ENCODE measurements at places on chromosomes 4 and X.

DNA sequence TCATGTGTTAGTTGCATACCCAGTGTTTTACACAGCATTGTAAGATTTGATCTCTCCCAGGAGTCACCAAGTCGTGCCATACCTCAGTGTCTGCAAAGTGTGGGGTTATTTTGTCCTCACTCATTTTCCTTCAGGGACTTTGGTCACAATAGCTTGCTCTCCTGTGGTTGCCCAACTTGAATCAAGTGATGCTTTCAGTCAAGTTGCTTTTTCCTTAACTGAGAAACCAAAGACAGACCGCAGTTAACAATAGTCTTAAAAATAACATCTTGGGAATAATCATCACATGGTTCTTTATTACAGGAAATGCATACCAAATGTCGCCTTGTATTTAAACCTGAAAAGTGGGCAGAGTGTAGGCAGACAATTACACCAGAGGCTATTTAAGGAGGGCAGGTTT, 44.5 kb upstream of the NDP start:
- DNase-seq, result no peak
- H3K27ac ChIP-seq, result no peak overlapping the region
- no peaks in the 10 kb centered on the region for H3K36me3 ChIP-seq
- no peaks in the 10 kb centered on the region for H3K27me3 ChIP-seq
- no peaks in the 10 kb centered on the region for H3K4me1 ChIP-seq

DNA sequence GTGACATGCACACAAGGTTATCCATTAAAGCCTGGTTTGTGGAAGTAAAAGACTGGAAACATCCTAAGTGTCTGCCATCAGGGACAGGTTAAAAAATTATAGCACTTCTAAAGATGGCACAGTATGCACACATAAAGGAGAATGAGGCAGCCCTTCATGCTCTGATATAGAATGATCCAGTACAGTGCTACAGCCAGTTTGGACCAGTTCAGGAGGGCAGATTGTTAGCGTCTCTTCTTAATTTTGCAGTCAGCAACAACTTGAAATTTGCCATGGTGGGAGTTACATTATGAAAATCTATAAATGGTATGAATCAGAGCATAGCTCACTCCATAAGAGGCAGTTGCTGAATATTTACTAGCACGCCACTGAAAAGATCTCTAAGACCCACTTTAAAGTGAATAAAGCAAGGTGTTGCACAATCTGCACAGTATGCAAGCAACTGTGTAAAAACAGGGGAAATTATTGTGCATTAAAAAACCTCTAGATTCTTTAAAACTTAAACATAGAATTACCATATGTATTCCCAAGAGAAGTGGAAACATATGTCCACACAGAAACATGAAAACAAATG, 20.3 kb upstream of the SOD3 start:
- no peaks in the 10 kb centered on the region for H3K27me3 ChIP-seq
- no peaks in the 10 kb centered on the region for H3K4me1 ChIP-seq
- no peaks in the 10 kb centered on the region for H3K36me3 ChIP-seq
- no peak overlapping the region for H3K27ac ChIP-seq
- no peak overlapping the region for H3K4me3 ChIP-seq
- DNase-seq, result no peak

DNA sequence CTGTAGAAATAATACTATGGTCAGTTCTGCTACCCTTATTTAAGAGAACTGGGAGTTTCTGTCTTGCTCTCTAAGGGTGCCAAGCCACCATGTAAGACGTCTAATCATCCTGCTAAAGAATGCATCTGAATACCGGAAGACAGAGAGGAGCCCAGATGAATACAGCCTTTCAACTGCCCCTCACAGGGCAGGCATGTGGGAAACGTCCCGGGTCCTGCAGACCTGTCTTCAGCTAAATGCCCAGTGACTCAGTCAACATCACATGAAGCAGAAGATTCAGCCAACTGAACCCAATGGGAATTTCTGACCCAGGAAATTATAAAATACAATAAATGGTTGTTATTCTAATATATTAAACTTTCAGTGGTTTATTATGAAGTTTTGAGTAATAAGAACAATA, 2141.0 kb upstream of the AGA start:
- no peaks in the 10 kb centered on the region for H3K4me1 ChIP-seq
- no peak overlapping the region for H3K27ac ChIP-seq
- no peak for DNase-seq
- H3K36me3 ChIP-seq, result no peaks in the 10 kb centered on the region

DNA sequence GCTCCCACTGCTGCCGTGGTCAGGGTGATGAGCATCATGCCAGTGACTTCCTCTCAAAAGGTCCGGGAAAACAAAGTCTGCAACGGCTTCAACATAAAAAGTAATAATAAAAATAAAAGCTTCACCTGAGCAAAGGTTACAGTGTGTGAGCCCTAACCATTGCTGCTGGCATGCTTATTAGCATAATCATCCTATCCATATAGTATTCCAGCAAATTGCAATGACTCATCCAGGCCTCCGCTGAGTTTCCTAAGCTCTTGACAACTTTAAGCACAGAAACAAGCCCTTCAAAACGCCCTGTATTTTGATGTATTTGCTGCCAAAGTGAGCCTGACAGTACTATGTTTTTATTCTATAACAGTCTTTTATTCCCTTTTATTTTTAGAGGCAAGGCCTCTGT, 100.5 kb downstream of the AASDH start:
- H3K4me3 ChIP-seq, result no peak overlapping the region
- DNase-seq, result no peak
- no peaks in the 10 kb centered on the region for H3K27me3 ChIP-seq

DNA sequence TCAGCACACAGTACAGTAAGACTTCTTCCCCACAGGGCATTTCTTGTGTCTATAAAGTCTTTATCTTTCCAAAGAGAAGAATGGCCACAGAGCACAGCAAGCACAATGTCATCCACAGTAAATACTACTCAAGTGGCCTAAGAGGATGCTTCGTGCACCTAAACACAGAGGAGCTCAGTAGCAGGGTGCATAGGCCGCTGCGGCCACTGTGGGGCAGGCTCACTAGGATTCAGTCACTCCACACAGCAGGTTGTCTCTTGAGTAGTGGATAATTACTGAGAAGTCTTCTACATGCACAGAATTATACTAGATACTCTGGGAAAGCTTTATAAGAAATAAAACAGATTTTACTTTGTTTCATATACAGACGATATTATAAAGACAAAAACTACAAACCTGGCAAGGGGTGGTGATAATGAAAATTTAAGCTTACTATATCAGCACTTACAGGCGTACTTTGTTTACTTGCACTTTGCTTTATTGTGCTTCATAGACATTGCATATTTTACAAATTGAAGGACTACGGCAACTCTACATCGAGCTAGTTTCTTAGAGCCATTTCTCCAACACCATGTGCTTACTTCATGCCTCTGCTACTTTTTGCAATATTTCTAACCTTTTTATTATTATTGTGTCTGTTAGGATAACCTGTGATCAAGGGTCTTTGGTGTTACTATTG, 78.5 kb downstream of the PRDM5 start:
- no peaks in the 10 kb centered on the region for H3K27me3 ChIP-seq
- no peak for DNase-seq
- no peak overlapping the region for H3K4me3 ChIP-seq
- peaks cover under 1% of the 10 kb centered on the region for H3K36me3 ChIP-seq
- H3K4me1 ChIP-seq, result no peaks in the 10 kb centered on the region
- H3K27ac ChIP-seq, result no peak overlapping the region

DNA sequence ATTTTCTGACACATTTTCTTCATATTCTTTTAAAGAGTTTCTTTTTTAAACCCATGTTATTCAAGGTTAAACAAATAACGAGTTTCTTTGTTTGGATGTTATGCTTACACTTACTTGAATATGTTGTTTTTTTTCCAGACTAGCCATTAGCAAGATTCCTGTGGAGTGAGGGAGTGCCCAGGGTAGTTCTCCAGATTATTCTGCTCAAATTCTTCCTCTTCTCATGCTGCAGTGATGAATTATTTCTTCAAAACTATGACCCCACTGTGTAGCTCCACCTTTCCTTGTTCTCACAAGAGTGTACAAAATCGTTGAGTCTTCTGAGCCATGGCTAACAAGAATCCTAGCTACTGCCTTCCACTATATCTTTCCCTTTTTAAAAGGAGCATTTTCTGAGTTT, 134.1 kb upstream of the ELOVL6 start:
- no peak for DNase-seq
- H3K27me3 ChIP-seq, result no peaks in the 10 kb centered on the region
- H3K4me3 ChIP-seq, result no peak overlapping the region
- H3K36me3 ChIP-seq, result no peaks in the 10 kb centered on the region
- no peaks in the 10 kb centered on the region for H3K4me1 ChIP-seq
- no peak overlapping the region for H3K27ac ChIP-seq
